ENCODE measurements at places on chromosomes 1 and 21. TPM values are rescaled to one million over a fixed set of nuclear protein-coding genes. Genes with fewer than 3 reads are reported as not detected.

CCDC185 gene
- not detected for total RNA-seq

AIM2 gene
- 1.1 TPM for total RNA-seq

CRP gene
- not detected for total RNA-seq

SLC50A1 gene
- 26.0 TPM for total RNA-seq

ILDR2 gene
- total RNA-seq = 1.7 TPM

KRTAP21-1 gene
- total RNA-seq = not detected

RAVER2 gene
- 13.6 TPM for total RNA-seq

ELF3 gene
- 9.1 TPM for total RNA-seq

OR2T29 gene
- not detected for total RNA-seq

MX2 gene
- total RNA-seq = 1.9 TPM

DNA sequence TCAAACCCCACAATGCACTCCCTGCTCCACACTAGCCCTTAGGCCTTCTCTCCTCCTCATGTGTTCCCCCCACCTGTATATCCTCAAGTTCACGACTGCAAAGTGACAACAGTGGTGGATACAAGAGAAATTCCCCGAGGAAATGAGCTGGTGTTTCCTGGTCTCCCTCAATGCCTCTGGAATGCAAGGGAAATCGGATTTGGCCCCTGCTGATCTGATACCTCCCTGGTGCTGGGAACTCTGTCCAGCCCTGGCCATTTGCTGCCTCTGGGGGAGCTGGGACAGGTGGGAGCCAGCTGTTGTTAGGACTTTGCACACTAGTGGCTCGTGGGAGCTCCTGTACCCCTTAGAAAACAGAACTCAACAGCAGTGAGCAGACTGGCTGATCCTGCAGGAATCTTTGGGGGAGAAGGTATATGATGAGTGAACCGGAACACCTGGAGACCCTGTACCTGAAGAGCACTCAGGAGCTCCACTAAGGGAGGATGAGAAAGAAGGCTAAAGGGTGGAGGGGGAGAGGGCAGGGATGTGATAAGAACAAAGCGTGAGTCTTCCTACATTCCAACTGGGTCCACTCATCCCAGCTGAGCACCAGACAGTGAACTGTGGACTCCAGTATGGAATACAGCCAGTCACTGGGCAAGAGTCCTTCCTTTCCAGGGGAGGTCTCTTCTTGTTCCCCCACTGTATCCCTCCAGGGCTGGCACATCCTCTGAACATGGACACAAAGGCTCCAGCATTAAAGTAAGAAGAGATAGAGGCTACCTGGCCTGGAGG is 69.3 kb downstream of the PLXNA2 start:
- no peak for DNase-seq
- H3K36me3 ChIP-seq = no peaks in the 10 kb centered on the region
- peaks cover 3% of the 10 kb centered on the region for H3K4me1 ChIP-seq
- H3K27me3 ChIP-seq = no peaks in the 10 kb centered on the region
- no peak overlapping the region for H3K27ac ChIP-seq

- H3K36me3 ChIP-seq = no peaks in the 10 kb centered on the region
- H3K4me1 ChIP-seq = peaks cover 12% of the 10 kb centered on the region
- no peak overlapping the region for H3K27ac ChIP-seq
- no peak overlapping the region for H3K4me3 ChIP-seq
These were observed 119.0 kb downstream of the CNIH3 start for GRCh38 chr1:224735159-224735558.

- H3K4me3 ChIP-seq = no peak overlapping the region
- peaks cover 4% of the 10 kb centered on the region for H3K4me1 ChIP-seq
- no peak for DNase-seq
- H3K36me3 ChIP-seq = no peaks in the 10 kb centered on the region
- H3K27ac ChIP-seq = no peak overlapping the region
These were observed 254.2 kb upstream of the RRP15 start for GRCh38 chr1:218030846-218031245.

DNA sequence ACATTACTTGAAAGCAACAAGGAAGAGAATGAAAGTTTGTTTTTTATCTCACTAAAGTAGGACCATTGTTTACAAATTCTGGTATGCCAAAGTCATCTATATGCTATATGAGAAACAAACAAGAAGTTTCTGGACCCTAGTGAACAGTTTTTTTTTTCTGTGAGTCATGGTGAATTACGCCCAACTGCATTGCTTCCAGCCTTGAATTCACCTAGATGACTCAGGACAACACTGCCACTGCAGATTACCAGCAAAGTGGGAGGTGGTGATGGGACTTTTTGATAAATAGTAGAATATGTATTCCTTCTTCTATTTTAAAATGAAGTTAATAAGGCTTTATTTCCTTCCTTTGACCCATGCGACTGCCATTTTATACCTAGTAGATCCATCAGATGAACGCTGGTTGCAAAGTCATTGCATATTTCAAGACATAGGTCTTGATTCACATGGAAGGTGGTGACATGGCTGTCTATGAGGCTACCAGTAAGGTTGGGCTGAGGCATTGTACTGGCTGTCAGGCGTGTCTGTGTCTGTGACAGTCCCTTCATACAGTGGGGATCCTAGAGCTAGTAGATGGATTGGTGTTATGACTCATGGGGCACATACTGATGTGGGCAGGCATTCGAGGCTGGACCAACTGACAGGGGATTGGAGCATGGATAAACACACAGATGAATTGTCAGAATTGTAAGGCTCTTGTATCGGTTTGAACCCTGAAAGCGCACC is 49.1 kb upstream of the APOBEC4 start:
- no peak for DNase-seq
- H3K27ac ChIP-seq = no peak overlapping the region
- no peak overlapping the region for H3K4me3 ChIP-seq
- no peaks in the 10 kb centered on the region for H3K4me1 ChIP-seq
- H3K27me3 ChIP-seq = no peaks in the 10 kb centered on the region

- no peaks in the 10 kb centered on the region for H3K36me3 ChIP-seq
- no peak overlapping the region for H3K4me3 ChIP-seq
- no peak for DNase-seq
- no peak overlapping the region for H3K27ac ChIP-seq
- H3K4me1 ChIP-seq = no peaks in the 10 kb centered on the region
These were observed 32.6 kb upstream of the SELENON start for GRCh38 chr1:25767437-25767770.

DNA sequence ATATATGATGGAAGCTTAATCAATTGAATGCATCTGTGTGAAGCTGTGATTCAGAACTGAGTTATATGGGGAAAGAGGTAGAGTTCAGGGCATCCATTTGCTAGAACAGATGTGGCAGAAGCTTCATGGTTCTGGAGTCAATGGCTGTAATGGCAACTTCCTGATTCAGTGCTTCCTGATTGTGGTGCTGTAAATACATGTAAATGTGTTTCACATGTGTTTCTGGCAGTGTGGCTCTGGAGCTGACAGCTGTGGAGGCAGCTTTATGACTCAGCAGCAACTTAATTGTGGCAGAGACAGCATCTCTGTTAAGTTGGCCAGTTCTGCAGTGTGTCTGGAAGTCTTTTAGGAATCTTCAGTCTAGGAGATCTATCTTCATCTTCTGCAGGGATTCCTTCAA is 226.6 kb upstream of the ZRANB2 start:
- no peaks in the 10 kb centered on the region for H3K27me3 ChIP-seq
- no peak overlapping the region for H3K4me3 ChIP-seq
- no peak for DNase-seq
- peaks cover 2% of the 10 kb centered on the region for H3K4me1 ChIP-seq
- H3K36me3 ChIP-seq = no peaks in the 10 kb centered on the region

DNA sequence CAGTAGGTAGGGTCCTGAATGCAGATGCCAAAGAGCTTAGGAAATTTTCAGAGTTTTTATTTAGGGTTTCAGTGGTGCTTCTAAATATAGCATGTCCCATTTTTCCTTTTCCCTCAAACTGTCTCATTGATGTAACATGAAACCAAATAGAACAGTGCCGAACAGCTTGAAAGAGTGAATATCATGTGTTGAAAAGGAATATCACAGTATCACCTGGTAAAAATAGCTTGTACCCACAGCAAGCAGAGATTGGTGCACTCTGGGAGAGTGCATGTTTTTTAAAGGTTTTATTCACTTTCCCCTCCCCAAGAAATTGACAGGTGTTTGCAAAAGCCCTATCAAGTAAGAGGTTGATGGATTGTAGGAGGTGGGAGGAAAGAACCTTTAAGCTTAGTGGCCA is 41.9 kb upstream of the ELAVL4 start:
- no peaks in the 10 kb centered on the region for H3K4me1 ChIP-seq
- H3K27me3 ChIP-seq = no peaks in the 10 kb centered on the region
- H3K4me3 ChIP-seq = no peak overlapping the region
- no peak for DNase-seq
- H3K27ac ChIP-seq = no peak overlapping the region

GRCh38 chr21:41670056-41670805 is 96.6 kb downstream of the RIPK4 start:
- H3K27ac ChIP-seq = no peak overlapping the region
- H3K4me3 ChIP-seq = no peak overlapping the region
- H3K36me3 ChIP-seq = no peaks in the 10 kb centered on the region
- no peaks in the 10 kb centered on the region for H3K4me1 ChIP-seq

GRCh38 chr1:211511947-211512346 is 20.0 kb upstream of the RD3 start:
- H3K4me3 ChIP-seq = no peak overlapping the region
- H3K4me1 ChIP-seq = peaks cover 2% of the 10 kb centered on the region
- H3K27me3 ChIP-seq = no peaks in the 10 kb centered on the region

GRCh38 chr1:115536279-115536816 is 105.4 kb upstream of the VANGL1 start:
- no peak overlapping the region for H3K27ac ChIP-seq
- no peaks in the 10 kb centered on the region for H3K36me3 ChIP-seq
- no peak overlapping the region for H3K4me3 ChIP-seq
- no peaks in the 10 kb centered on the region for H3K27me3 ChIP-seq

- no peaks in the 10 kb centered on the region for H3K36me3 ChIP-seq
- no peak overlapping the region for H3K27ac ChIP-seq
- H3K4me3 ChIP-seq = no peak overlapping the region
- no peaks in the 10 kb centered on the region for H3K27me3 ChIP-seq
These were observed 131.6 kb downstream of the SNX7 start for GRCh38 chr1:98793136-98793535.

GRCh38 chr1:93671099-93671621 is 10.5 kb downstream of the BCAR3 start:
- no peak overlapping the region for H3K27ac ChIP-seq
- no peaks in the 10 kb centered on the region for H3K27me3 ChIP-seq
- DNase-seq = no peak

- no peak overlapping the region for H3K27ac ChIP-seq
- peaks cover 16% of the 10 kb centered on the region for H3K36me3 ChIP-seq
These were observed 310.0 kb downstream of the LMO4 start for GRCh38 chr1:87638636-87639035.

DNA sequence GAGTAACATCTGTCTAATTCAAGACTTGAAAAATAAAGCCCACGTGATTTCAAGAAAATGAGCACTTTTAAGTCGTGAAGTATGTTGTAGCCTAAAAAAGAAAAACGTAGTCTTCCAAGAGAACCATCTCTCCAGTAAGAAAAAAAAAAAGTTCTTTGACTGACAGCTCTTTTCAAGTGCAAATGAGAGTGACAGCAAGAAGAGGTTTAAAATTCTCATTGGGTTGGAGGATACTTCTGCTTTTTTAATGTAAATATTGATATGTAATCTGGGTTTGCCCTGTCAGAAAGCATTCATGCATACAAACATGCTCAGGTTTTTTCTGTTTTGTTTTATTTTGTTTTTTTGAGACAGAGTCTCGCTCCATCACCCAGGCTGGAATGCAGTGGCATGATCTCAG is 32.3 kb upstream of the PRDM2 start:
- H3K27me3 ChIP-seq = no peaks in the 10 kb centered on the region
- no peaks in the 10 kb centered on the region for H3K4me1 ChIP-seq
- no peak for DNase-seq
- no peak overlapping the region for H3K27ac ChIP-seq

- peak overlapping the region; percentile 36 for H3K4me3 ChIP-seq
- H3K27ac ChIP-seq = no peak overlapping the region
- no peaks in the 10 kb centered on the region for H3K36me3 ChIP-seq
- H3K27me3 ChIP-seq = peaks cover 54% of the 10 kb centered on the region
- no peaks in the 10 kb centered on the region for H3K4me1 ChIP-seq
These were observed 493 bp upstream of the ESPN start for GRCh38 chr1:6424000-6424565.

DNA sequence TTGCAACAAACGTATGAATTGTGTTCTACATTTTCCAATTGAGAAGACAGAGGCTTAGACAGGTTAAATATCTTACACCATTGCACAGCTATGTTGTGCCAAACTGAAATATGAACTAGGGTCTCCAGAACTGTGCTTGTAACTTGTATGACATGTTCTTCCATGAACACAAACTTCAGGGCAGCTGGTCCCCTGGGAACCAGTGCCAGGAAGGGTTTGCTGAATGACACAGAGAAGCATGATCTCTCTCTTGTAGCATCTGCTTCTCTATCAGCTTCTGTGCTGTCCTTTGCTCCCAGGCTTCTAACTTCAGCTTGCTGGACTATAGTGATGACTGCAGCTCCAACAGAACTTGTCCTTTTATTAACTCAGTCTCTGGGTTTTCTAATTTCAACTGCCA is 385.5 kb downstream of the SIPA1L2 start:
- H3K27me3 ChIP-seq = peaks cover 7% of the 10 kb centered on the region
- H3K4me3 ChIP-seq = no peak overlapping the region
- H3K36me3 ChIP-seq = peaks cover 6% of the 10 kb centered on the region
- H3K4me1 ChIP-seq = peaks cover 2% of the 10 kb centered on the region

- peak within 1 kb of the TSS; percentile 98 for H3K4me3 ChIP-seq
- H3K36me3 ChIP-seq = peaks cover 20% of the 10 kb centered on the region
- DNase-seq = peak; percentile 89
These were observed at the start of gene MLLT11 for GRCh38 chr1:151060007-151060656. TSS of gene MLLT11 (plus strand) at chr1:151060397. CDS start at chr1:151067225, 6,828 bp downstream.

DNA sequence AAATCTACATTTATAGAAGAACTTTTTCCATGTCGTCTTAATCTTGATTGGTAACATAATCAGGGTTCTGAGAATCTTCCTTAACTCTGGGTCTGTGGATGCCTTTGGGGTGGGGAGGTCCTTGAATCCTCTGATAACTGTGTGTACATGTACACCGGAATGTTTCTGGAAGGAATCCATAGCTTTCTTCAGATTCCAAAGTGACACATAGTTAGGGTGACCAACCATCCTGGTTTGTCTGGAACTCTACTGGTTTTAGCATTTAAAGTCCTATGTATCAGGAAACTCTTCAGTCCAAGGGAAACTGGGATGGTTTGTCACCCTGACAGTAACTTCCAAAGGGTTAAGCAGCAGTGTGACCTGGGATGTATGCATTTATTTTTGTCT is 16.8 kb downstream of the STRIP1 start:
- peaks cover 42% of the 10 kb centered on the region for H3K36me3 ChIP-seq
- H3K27ac ChIP-seq = no peak overlapping the region
- no peaks in the 10 kb centered on the region for H3K4me1 ChIP-seq

- no peak overlapping the region for H3K4me3 ChIP-seq
- H3K4me1 ChIP-seq = peaks cover 7% of the 10 kb centered on the region
- H3K27me3 ChIP-seq = no peaks in the 10 kb centered on the region
- no peak overlapping the region for H3K27ac ChIP-seq
These were observed 68.5 kb downstream of the DYRK1A start for GRCh38 chr21:37435120-37435519.

GRCh38 chr1:229273507-229274232 is 2.8 kb downstream of the RAB4A start:
- H3K36me3 ChIP-seq = peaks cover 2% of the 10 kb centered on the region
- DNase-seq = no peak
- peaks cover 7% of the 10 kb centered on the region for H3K4me1 ChIP-seq
- H3K27ac ChIP-seq = no peak overlapping the region

- H3K36me3 ChIP-seq = no peaks in the 10 kb centered on the region
- peak overlapping the region; percentile 13 for H3K4me3 ChIP-seq
- H3K4me1 ChIP-seq = peaks cover 14% of the 10 kb centered on the region
- DNase-seq = peak; percentile 44
- H3K27ac ChIP-seq = no peak overlapping the region
These were observed 4.7 kb downstream of the TNN start for GRCh38 chr1:175072099-175072951.
